ENCODE measurements at places on chromosomes 12 and 14.

GRCh38 chr12:98149691-98150210, 365.6 kb upstream of the TMPO start:
- no peak for DNase-seq

GRCh38 chr12:79121486-79121885, 256.9 kb downstream of the SYT1 start:
- no peak for DNase-seq

DNA sequence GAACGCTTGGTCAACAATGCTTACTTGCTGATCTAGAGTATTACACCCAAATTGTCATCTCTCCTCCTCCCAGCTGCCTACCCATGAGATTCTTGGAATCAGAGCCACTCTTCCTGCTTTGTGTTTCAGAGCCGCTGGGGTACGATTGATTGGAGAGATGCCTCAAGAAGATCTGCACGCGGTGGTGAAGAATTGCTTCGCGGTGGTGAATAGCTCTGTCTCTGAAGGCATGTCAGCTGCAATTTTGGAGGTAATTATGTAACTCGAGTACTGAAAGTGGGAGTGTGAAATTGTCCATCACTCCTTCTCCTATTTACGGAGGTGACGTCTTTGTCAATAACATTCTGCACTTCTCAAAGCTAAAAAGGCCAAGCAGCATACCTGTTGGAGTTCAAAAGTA, 93.9 kb downstream of the GLT1D1 start:
- no peak for DNase-seq

DNA sequence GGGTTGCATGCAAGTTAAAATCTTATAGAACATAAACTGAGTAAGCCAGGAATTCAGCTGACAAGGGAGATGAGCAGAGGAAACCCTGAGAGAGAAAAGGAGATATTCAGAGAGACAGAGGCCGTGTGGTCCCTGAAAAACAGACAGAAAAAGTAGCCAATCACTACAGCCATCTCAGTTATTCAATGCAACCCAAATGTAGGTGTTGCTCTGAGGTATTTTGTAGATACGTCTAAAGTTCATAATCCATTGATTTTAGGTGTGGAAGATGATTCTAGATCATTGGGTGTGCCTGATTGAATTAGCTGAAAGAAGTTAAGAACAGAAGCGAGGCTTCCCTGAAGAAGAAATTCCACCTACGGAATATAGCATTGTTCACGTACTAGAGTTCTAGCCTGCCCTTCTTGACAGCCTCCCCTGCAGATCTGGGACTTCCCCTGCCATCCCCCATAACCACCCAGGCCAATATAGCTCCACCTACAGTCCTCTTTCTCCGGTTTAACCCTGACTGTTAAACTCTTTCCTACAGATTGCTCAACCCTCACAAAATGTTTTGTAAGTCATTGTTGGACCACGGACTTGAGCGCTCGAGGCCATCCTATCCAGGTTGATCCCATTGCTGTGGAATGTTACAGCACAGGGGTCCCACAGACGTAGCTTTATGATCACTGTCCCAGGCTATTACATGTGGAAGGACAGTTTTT, 21.7 kb downstream of the AICDA start:
- DNase-seq, result no peak

GRCh38 chr12:76356071-76356470, 7.9 kb upstream of the BBS10 start:
- no peak for DNase-seq
